Effector memory CD4-positive, alpha-beta T cell (primary cell): ENCODE measurements at places on chromosomes 7 and 10.

DNA sequence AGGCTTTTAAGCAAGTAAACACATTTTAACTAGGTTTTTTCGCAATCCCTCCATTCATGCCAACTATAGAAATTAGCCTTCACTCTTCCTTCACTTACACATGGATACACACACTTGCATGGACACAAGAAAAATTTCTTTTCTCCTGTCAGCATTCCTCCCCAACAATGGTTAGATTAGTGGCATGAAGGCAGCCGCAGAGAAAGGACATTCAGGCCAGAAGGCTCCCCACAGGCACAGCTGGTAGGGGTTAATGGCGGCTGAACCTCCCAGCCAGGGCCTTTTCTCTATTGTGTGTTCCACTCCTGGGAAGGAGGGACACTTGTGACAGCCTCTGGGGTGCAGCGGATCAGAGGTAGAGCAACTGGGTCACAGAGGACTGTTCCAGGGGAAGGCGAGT is 255.0 kb upstream of the SP8 start:
- no peak for DNase-seq

- DNase-seq = no peak
Measured at GRCh38 chr7:120695848-120696247, 162.1 kb downstream of the TSPAN12 start.

DNA sequence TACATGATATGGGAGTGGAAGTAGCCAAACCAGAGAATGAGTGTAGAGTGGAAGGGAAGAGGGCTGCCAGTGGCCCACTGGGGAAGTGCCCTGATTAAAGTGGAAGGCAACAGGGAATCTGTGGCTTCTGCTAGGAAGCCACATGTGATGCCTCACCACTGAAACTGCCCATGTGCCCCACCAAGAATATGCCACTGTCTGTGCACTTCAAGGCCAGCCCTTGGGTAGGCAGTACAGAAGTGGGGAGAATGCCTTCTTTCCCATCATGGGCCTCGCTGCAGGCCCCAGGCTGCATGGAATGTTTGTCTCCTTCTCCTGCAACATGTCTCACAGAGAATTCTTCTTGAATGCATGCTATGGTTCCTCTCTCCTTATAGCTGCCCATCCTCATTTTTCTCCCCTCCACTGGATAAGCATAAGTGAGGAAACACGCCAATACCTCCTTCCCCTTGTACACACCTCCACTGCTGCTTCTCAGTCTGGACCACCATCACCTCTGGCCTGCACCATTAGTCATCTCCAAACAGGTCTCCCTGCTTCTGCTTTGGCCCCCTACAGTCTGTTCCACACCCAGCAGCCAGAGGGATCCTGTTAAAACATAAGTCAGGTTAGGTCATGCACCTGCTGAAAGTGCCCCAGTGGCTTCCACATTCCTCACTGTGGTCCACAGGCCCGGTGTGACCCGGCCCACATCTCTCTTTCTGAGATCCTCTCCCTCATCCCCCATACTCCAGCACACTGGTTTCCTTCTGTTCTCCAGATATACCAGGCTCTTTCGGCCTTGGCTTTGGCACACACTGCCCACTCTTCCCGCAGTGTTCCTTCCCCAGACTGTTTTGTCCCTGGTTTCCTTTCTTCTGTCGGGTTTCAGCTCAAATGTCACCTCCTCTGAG is 37.1 kb downstream of the SNX10 start:
- no peak for DNase-seq

- no peak for DNase-seq
Measured at GRCh38 chr10:13520194-13520593, 8.6 kb downstream of the BEND7 start.

DNA sequence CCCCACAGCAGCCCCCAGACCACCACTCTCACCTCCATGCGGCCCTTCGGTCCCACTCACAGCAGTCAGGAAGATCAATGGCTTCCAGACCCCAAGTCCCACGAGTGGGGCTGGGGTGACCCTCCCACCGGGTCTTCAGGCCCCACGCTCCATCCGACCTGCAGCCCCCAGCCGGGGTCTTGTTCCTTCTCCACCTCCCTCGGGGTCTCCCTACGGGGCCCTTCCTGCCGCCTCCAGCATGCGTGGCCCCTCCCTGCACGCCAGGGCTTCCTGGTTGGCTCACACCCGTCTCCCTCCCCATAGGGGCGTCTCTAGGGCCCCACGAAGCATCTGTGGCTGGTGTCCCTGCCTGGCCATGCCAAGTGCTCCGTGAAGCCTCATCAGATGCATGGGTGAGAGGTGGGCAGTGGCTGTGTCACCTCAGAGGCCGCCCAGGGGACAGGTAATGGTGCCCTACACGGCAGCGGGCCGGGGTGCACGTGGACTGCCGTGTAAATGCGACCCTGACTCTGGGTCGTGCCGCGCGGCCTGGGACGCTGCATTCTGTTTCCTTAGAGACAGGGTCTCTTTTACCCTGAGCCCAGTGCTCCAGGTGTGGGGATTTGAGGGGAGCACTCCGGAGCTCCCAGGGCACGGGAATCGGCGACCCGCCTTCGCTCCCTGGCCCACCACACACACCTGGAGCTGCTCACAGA is 19.9 kb downstream of the ADAP1 start:
- no peak for DNase-seq

- DNase-seq = no peak
Measured at GRCh38 chr7:24609570-24609969, 36.3 kb downstream of the PALS2 start.

GRCh38 chr10:104045151-104046089 is 40.3 kb downstream of the COL17A1 start:
- no peak for DNase-seq

DNA sequence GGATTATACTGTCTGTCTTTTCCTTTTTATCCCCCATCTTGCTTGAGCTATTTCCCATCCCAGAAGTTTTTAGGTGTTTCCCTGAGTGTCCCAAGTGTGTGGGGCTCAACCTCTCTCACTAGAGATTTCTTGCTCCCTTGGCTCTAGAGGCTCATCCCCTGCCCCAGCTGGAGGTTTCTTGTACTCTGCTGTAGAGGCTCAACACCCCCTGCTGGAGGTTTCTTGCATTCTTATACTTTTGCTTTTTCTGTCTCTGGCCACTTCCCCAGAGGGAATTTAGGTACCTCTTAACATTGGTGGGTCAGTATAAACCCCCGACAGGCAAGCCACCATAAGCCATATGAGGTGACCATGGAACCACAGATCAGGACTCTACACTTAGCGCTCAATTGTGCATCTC is 114.2 kb upstream of the FAM3C start:
- no peak for DNase-seq

DNA sequence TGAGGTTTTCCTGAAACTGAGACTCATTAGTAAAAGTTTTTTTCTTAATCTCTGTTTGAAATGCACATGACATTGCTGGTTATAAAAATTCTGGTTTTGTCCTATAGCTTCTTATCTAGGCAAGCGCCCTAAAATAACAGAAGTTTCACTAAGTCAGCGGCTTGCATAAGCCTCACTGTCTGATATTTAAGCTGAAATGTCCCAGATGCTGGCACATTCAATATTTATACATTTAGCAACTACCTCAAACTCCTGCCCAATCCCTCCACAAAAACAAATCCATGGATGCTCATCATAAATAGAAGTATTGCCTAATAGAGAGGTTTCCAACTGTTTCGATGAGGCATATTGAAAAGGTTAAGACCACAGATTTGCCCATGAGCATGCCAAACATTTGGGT is 83.1 kb upstream of the EGR2 start:
- DNase-seq = no peak

- no peak for DNase-seq
Measured at GRCh38 chr7:74371381-74372341, 82.0 kb upstream of the GTF2IRD1 start.

GRCh38 chr7:129748356-129749109 is 137.0 kb downstream of the NRF1 start:
- DNase-seq = no peak

DNA sequence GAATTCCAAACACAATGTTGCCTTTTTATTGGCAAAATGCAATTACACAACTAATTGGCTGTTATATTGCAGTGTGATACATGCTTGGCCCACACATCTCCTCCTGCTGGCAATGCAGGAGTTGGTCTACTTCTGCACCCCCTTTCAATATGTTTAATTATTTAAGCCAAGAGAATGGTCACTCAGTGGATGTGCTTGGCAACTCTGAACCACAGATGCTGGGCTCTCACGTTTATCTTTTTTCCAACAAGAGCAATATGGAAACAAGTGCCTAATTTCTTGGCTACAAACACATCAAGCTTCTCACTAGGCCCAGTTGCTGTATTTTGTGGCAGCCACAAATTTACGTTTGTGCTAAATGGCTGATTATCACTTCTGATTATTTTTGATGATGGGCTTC is 1149.2 kb upstream of the CELF2 start:
- DNase-seq = no peak

- no peak for DNase-seq
Measured at GRCh38 chr10:97669571-97669970, 17.5 kb downstream of the AVPI1 start.

GRCh38 chr7:91185771-91186170 is 78.5 kb upstream of the FZD1 start:
- DNase-seq = no peak

GRCh38 chr7:39609113-39609934 is 14.0 kb upstream of the RALA start:
- DNase-seq = no peak

GRCh38 chr10:59867590-59867989 is 38.8 kb downstream of the CCDC6 start:
- no peak for DNase-seq

GRCh38 chr7:43390576-43390975 is 192.3 kb upstream of the STK17A start:
- no peak for DNase-seq

GRCh38 chr10:30433306-30433729 is 666 bp upstream of the MAP3K8 start:
- DNase-seq = peak; percentile 27

GRCh38 chr7:47366211-47366610 is 215.7 kb downstream of the TNS3 start:
- no peak for DNase-seq

DNA sequence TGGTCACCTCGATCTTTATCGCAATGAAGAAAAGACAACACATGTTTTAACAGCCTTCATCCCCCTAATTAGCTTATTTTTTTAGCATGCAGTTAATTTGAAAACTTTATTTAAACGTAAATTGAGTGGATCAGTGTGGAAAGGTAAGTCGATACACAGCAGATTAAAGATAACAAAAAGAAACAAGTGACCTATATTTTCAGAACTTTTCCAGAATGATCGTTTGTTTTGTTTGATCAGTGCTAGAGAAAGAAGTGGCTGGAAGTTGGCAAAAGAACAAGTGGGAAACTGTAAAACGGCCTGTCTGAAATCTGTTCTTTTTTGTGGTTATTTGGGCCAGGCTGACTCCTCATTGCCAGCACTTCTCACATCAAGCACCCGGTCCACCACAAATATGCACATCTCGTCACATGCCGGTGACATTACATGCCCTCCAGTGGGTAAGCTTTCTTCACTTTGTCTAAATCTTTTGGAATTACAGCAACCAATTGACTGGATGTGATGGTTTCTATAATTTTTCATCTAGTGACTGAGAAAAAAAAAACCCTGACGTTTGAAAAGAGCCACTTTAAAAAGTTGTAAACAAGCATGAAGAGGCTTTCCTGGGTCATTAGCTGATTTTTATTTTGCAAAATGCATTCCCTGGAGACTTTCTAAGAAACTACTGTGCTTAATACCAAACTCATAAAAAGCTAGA is 33.2 kb downstream of the C7orf33 start:
- no peak for DNase-seq

DNA sequence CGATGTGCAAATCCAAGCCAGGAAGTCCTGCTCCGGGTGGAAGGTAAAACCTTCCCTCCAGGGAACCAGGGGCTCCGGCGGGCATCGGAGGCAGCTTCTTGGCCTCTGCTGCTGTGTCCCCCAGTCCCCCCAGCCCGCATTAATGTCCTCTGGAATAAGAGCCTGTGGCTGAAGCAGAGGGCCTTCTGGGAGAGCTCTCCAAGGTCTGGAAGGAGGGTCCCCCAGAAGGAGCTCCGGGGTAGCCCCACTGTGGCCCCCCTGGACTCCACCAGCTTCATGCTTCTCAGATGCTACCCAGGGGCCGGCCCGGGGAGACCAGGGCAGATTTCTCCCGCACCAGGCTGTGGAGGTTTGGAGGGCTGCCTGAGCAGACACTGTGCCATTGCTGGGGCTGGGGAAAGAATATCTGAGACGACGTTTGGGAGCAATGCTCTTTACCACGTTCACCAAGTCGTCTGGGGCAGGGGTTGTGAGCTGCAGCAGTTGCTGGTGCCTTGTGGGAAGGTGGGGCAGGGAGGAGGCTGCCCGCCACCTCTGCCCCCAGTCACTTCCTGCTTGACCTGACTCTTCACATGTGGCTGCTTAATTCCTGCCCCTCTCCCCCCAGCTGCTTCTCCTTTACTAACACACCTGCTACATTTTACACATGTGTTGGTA is 8.3 kb downstream of the ZNF853 start:
- no peak for DNase-seq

- no peak for DNase-seq
Measured at GRCh38 chr10:79275431-79275851, 71.8 kb upstream of the PPIF start.

GRCh38 chr7:106129291-106129690 is 17.2 kb upstream of the SYPL1 start:
- no peak for DNase-seq

DNA sequence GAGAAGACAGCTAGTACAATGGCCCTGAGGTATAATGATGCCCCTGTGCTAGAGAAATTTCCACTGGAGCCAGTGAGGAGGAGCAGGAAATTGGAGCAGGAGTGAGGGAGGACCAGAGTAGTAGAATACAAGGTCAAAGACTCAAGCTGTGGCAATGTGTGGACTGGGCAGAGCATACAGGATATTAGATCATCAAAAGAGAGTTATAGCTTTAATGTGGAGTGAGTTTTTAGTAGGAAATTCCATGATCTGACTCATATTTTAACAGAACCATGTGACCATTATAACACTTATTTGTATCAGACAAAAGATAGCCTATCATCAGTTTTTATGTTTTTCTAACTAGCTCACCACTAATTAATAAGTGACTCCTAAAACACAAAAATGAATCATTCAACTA is 154.1 kb downstream of the DGKB start:
- DNase-seq = no peak

DNA sequence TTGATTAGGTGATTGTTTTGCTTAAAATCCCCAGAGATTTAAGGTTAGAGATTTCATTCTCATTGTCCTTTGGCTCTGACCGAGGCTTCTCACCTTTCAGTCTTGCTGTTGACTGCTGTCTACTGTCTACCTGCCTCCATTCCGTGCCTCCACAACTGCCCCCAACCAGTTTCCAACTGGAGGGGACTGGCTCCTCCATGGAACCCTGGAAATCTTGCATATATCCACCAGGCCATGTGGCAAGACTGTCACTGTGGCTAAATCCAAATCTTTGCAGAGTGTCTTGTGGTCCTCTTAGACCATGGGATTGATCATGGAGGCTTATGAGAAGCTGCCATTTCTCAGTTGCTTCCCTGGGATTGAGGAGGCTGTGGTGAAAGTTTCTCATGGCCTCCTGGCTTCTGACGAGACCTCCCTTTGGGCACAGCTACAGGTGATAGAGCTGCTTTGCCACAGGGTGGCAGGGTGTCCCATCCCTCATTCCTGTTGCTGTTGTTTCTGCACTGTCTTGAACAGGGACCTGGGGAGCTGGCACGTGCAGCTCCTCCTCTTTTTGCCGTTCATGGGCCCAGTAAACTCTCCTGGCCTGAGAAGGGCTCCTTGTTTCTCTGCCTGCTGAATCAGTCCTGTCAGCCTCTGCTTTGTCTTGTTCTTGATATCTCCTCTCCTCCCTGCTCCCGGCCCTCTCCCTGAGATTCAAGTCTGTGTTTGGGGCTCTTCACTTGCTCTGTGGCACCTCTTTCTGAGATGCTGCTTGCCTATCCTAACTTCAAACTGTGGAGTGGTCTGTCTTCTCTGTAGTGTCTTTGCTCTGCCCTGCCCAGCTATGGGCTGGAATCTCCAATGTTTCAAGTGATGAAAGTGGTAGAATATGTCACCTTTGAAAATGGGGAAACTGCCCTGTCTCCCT is 63.6 kb upstream of the IGFBP3 start:
- DNase-seq = no peak
